Activated CD8-positive, alpha-beta memory T cell treated with anti-CD3 and anti-CD28 coated beads for 1 hour (primary cell): ENCODE measurements at places on chromosomes 7 and 10.

GRCh38 chr10:59181668-59182067 lies 5.2 kb downstream of the PHYHIPL start:
- no peak for DNase-seq

- peak; percentile 52 for DNase-seq
These were observed 99.2 kb downstream of the GRK5 start for GRCh38 chr10:119306514-119306951.

- no peak for DNase-seq
These were observed 17.8 kb downstream of the KCP start for GRCh38 chr7:128892521-128893250.

GRCh38 chr7:158655931-158656441 lies 48.6 kb downstream of the NCAPG2 start:
- no peak for DNase-seq

- no peak for DNase-seq
These were observed 4.5 kb upstream of the GATA3 start for GRCh38 chr10:8049865-8050555.

DNA sequence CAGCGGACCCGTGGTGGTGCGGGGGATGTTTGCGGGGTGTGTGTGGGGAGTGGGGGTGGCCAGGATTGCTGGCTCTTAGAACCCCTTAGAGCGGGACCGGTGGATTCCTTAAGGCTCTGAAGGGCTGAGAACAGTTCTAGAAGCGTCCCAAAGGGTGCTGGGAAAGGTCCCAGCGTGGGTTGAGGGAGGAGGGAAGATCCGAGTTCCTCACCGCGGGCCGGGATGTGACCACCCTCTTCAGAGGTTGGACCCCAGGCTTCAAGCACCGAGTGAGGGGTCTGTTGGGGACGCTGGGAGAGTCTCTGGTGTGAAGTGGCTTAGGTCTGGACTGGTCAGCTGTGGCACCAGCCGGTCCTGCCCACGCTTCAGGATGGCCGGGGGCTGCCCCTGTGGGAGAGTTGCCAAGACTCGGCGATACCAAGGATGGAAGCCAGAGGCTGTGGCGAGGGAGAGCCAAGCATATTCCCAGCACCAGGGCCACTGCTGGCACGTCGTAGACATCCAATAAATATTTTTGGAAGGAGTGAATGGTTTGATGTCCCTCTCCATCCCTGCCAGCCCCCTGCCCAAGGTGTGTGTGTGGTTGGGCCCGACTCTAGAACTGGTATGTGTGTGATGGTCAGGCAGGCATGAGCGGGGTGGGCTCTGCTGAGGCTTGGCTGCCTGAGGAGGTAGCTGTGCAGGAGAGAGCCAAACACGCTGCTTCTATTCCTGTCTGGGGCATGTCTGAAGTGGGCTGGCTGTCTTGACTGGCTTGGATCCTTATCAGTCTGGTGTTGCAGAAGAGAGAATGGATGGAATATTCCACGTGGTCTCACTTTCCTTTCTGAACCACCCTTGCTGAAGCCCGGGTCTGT lies 19.2 kb downstream of the ZNF775 start:
- no peak for DNase-seq

DNA sequence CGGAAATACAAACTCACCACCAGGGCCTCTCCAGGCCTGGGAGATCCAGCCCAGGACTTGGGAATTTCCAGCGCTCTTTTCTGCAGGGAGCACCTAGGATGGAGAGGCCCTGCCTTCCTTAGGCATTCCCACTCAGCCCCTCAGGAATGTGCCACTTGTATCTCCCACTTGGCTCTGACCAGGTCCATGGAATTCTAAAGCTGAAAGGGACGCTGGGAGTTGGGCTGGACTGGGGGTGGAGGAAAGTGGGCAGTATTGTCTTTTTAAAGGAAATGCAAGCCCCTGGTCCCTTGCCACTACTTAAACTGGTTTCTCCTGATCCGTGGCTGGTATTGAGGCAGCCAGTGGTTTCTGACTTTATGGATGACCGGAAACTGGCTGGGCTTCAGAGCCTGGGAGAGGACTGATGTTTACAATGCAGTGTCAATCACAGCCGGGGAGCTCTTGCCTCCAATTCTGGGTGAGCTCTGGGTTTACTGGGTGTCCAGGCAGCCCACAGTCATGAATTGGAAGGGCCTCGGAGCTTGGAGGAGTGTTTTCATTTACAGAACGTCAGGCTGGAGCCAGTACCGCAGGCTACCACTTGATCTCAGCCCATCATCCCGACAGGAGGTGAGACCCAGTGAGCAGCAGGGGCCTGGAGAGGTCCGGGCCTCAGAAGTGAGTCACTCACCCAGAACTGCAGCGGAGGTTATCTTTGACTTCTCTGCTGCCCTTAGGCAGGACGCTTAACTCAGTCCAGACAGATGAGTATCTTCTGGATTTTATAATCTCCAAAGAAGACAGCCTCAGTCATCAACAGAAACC lies 27.3 kb downstream of the AGAP3 start:
- no peak for DNase-seq

- DNase-seq: no peak
These were observed 85.6 kb upstream of the PDCD4 start for GRCh38 chr10:110786172-110786571.

DNA sequence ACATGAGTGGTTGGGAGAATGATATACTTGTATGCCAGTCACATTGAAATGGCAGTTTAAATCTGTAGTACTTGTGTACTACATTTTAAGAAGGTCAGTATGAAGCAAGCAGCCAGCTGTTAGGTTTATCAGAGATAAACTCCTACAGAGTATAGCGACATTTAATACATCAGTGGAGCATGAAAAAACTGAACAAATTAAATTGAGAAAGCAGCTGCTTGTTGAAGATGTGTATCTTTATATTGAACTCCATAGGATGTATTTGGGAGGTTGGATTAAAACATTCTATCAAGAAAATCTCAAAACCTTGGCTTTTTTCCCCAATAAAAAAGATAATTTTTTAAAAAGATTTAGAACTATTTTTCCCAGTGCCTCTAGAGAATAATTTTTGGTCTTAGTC lies 47.8 kb downstream of the PHF14 start:
- DNase-seq: no peak

GRCh38 chr10:102646610-102647442 lies 2.5 kb downstream of the TRIM8 start:
- DNase-seq: no peak

GRCh38 chr10:124802313-124802675 lies 675 bp downstream of the ABRAXAS2 start:
- DNase-seq: no peak

DNA sequence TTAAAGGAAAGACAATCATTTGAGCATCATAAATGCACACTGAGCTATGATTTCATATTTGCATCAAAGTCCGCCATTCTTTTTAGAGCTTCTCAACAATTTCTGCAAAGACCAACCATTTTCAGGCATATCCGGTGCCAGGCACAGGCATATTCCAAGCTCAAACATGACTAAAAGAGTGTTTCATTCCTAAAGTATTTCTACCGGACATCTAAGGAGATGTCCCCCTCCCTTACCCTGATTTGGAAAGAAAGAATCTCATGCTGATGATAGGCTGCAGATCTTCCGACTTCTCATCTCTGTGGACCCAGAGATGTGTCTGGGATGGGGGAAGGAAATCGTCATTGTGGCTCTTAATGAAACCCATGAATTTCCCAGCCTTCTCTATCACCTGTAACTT lies 600.5 kb upstream of the MGMT start:
- no peak for DNase-seq

GRCh38 chr7:19203686-19204085 lies 58.5 kb upstream of the FERD3L start:
- DNase-seq: no peak

GRCh38 chr7:106284714-106285050 lies at the start of gene NAMPT:
TSS of gene NAMPT (minus strand) at chr7:106284983. CDS start at chr7:106284884, 99 bp downstream.
- no peak for DNase-seq

- DNase-seq: no peak
These were observed 222.9 kb upstream of the PITRM1 start for GRCh38 chr10:3395458-3395861.

DNA sequence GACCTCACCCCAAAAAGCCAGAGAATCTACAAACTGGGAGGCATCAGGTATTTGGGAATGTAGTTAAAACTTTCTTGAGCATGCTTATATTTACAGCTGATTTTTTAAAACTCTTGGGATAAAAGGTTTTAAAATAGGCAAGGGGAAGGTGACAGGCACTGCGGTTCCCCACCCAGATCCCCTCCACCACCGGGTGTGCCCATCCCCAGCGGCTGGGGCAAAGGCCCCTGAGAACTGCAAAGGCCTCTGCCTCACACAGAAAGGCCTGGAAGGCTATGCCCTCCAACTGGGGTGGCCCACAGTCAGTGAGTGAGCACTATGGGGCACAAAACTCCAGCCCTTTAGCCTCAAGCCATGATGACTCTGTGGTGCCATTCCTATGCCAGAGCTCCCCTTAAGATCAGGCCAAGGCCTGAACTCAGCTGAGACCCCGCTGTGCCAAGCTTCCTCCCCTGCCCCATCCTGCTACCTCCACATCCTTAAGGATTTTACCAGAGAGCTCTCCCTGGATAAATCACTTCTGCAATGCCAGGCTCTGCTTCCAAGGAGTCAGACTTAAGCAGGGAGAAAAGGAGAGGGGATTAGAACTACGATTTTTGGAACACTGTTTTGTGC lies 299.1 kb downstream of the GRID1 start:
- no peak for DNase-seq

DNA sequence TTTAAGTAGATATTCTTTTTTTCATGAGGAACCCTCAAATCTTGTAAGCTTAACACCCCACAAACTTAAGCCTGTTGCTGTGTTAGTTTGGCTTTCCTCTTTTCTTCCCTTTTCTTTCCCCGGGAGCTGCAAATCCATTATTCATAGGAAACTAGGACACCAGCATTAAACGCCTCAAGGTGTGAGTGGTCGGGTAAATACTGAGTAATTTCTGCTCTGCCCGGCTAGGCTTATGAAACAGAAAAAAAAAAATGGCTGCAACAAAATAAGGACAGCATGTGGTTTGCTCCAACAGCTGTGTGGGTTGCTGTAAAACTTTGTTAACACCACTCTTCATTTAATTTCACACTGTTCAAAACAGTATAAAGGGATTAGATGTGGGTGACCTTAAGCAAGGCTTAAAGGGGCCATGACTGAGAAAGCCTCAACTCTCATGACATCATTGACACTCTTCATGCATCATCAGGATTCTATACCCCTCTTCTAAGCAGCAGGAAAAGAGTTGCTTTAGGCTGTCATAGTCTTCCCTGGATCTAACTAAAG lies 104.1 kb downstream of the AOAH start:
- no peak for DNase-seq

DNA sequence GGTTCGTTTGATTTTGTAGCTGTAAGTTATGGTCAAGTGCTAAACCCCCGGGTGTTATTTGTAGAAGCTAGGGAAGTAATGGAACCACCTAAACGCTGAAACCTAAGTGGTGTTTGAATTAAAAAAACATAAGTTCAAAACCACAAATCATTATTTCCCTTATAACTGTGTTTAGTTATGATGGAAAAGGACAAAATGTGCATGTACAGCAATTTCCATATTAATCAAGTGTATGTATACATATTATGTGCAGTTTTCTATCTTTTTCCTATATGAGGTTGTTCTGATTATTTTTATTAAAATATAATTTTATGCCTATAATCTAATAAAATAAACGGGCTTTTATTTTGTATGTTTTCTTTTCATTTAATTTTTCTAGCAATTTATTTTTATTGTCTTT lies 45.9 kb downstream of the IL6 start:
- no peak for DNase-seq

GRCh38 chr10:11813855-11814567 lies 9.1 kb upstream of the PROSER2 start:
- no peak for DNase-seq

DNA sequence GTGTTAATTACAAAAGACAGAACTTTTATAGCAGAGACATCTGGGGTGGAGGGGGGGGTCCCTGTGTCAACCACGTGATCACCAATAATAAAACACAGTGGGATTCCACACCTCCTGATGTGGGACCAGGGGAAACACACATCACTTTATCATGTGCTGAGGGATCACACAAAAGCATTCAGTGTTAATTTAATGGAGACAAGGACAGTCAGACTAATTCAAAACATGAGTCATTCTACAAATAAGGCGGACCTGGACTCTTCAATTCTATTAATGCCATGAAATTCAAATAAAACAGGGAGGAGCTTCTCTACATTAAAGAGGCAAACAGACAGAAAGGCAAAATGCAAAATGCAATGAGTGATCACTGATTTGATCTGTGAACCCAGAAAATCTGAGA lies 67.3 kb upstream of the PFKP start:
- no peak for DNase-seq

DNA sequence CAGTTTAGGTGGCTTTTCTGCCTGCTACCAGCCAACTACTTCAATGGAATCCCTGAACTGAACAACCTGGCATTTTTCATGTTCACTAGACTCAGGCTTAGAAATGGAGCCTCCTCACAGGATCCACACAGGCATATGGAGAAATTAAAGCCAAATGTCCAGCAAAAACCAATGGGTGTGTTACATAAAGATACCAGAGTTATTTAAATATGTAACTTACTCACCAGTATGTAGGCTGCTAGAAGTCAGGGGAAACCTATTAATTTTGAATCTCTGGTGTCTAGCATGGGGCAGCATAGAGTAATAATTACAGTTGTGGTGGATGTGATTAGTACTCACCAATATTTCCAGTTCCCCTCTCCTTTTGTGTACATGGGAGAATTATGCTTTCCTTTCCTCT lies 383.6 kb downstream of the LRMDA start:
- no peak for DNase-seq

DNA sequence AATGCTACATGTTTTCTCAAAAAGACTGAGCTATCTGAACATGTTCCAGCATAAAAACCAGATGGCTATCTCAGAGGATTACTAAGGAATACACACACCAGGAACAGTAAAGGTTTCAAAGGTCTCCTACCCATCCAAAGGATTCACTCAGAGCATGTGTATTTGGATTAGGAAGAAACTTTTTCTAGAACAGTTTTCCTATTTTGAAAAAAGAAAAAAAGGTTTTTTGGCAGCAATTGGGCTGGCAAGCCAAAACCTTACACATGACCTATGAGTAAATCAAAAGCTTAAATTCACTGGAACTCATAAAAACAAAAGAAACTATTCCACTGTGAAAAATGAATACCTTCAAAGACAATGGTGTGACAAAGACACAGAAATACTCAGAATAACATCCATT lies 9.6 kb downstream of the TPK1 start:
- no peak for DNase-seq

DNA sequence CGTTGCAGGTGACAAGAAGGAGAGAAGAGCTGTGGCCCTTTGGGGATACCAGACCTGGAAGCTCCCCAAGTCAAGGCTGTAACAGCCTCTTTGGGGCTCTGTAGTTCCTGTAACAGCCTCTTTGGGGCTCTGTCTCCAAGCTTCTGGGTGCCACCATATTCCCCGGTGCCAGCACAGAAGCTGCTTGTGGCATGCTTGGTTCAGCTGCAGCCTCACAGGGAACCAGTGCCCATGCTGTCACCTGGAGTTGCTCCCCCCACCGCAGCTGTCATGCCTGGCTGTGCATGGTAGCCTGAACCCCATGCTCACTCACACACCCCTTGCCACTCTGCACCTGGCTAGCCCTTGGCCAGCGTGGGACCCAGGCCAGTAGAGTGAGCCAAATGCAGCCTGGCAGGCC lies 109.1 kb downstream of the ELAPOR2 start:
- no peak for DNase-seq

- DNase-seq: no peak
These were observed 25.1 kb downstream of the VSTM4 start for GRCh38 chr10:49090189-49090575.
